ENCODE measurements at places on chromosomes 7 and 10.

- no peak for DNase-seq
Observed at GRCh38 chr10:12712293-12712983, 289.1 kb downstream of the CCDC3 start.

DNA sequence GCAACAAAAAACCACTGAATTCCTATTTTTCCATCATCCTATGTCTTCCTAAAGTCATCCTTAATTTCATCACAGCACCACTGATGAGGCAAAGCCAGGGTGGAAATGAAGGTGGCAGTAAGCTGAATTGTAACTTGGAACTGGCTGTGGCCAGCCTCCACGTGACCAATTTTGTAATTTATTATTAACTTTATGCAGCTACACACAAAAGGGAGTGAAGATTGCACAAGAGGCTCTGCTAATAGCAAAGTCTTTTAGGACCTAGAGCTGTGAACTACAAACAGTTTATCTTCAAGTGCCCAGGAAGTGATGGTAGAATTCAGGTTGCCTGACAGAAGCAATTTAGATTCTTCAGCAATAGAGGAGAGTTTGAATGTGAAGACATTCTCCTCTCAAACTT is 176.4 kb downstream of the CCDC71L start:
- no peak for DNase-seq

GRCh38 chr10:65719790-65720189 is 1206.0 kb upstream of the LRRTM3 start:
- DNase-seq, result no peak

DNA sequence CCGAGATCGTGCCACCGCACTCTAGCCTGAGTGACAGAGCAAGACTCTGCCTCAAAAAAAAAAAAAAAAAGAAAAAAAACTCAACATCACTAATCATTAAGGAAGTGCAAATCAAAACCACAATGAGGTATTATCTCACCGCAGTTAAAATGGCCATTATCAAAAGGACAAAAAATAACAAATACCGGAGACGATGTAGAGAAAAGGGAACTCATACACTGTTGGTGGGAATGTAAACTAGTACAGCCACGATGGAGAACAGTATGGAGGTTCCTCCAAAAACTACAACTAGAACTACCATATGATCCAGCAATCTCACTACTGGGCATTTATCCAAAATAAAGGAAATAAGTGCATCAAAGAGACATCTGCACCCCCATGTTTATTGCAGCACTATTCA is 24.3 kb downstream of the GRK5 start:
- no peak for DNase-seq

GRCh38 chr10:90313576-90314325 is 544.1 kb downstream of the HTR7 start:
- no peak for DNase-seq

DNA sequence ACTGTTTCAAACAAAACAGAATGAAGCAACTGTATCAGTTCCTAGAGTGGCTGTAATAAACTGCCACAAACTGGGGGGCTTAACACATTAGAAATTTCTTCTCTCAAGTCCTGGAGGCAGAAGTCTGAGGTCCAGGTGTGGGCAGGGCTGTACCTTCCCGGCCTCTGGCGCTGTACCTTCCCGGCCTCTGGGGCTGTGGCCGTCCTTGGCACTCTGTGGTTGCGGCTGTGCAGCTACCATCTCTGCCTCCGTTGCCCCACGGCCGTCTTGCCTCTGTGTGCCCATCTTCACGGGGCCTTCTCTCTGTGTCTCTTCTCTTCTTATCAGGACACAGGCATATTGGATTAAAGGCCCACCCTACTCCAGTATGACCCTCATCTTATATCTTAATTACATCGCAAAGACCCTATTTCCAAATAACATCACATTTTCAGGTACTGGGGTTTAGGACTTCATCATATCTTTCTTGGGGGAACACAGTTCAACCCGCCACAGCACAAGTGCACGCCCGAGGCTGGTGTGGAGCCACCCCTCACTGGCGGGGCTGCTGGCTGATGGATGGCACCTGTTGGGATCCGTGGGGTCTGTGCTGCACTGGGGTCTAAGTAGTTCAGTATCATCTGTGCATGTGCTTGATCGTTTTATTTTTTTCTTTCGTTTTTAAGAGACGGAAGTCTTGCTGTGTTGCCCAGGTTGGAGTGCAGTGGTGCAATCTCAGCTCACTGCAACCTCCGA is 123.2 kb downstream of the ACTR3B start:
- DNase-seq, result no peak

GRCh38 chr7:74412056-74412455 is 41.6 kb upstream of the GTF2IRD1 start:
- DNase-seq, result no peak
